Activated CD8-positive, alpha-beta memory T cell treated with anti-CD3 and anti-CD28 coated beads for 1 hour (primary cell): ENCODE measurements at places on chromosomes 12 and 14.

GRCh38 chr12:52119398-52120254 lies 40.1 kb downstream of the SMIM41 start:
- no peak for DNase-seq

GRCh38 chr12:95102916-95103671 lies 29.7 kb upstream of the NR2C1 start:
- no peak for DNase-seq

- DNase-seq: no peak
Measured at GRCh38 chr14:31937730-31938346, 139.3 kb upstream of the ARHGAP5 start.

GRCh38 chr14:87935886-87936285 lies 57.1 kb downstream of the GALC start:
- no peak for DNase-seq

- no peak for DNase-seq
Measured at GRCh38 chr14:24136684-24137528, 912 bp downstream of the PSME1 start.
